ENCODE measurements at places on chromosomes 1 and 21. TPM values are rescaled to one million over a fixed set of nuclear protein-coding genes. Genes with fewer than 3 reads are reported as not detected.
A peak's percentile ranks its signal among the peaks of the same experiment; 100 is the strongest.

DNA sequence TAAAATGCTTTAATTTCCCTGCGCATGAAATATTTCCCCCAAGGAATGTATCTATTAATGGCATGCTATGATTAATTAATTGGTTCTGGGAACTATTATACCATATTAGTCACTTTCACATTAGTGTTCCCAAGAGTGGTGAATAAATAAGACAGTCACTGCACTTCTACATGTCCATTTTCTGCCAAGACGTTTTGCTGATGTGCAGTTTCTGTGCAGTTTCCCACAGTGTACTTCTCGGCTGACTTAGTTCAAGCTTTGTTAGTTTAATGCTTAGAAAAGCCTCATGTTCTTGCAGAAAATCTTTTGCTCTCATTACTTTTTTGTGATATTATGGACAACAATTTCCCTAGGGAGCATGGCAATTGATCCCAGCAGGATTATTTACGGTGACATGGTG, 1014.5 kb downstream of the BRINP3 start:
- no peak overlapping the region for H3K27ac ChIP-seq
- DNase-seq: no peak
- H3K4me1 ChIP-seq: no peaks in the 10 kb centered on the region
- no peaks in the 10 kb centered on the region for H3K36me3 ChIP-seq
- H3K27me3 ChIP-seq: no peaks in the 10 kb centered on the region
- no peak overlapping the region for H3K4me3 ChIP-seq

The TMEM200B gene
- polyA plus RNA-seq: 8.4 TPM

GRCh38 chr1:75503221-75503974, 107.5 kb downstream of the SLC44A5 start:
- H3K4me3 ChIP-seq: no peak overlapping the region
- H3K27me3 ChIP-seq: no peaks in the 10 kb centered on the region
- H3K4me1 ChIP-seq: no peaks in the 10 kb centered on the region
- H3K27ac ChIP-seq: no peak overlapping the region
- no peak for DNase-seq
- H3K36me3 ChIP-seq: no peaks in the 10 kb centered on the region

GRCh38 chr1:46594063-46594462, 10.0 kb downstream of the MKNK1 start:
- H3K4me1 ChIP-seq: no peaks in the 10 kb centered on the region
- H3K36me3 ChIP-seq: peaks cover 35% of the 10 kb centered on the region
- no peak overlapping the region for H3K27ac ChIP-seq
- no peaks in the 10 kb centered on the region for H3K27me3 ChIP-seq

The LRRC39 gene
- 5.4 TPM for polyA plus RNA-seq

DNA sequence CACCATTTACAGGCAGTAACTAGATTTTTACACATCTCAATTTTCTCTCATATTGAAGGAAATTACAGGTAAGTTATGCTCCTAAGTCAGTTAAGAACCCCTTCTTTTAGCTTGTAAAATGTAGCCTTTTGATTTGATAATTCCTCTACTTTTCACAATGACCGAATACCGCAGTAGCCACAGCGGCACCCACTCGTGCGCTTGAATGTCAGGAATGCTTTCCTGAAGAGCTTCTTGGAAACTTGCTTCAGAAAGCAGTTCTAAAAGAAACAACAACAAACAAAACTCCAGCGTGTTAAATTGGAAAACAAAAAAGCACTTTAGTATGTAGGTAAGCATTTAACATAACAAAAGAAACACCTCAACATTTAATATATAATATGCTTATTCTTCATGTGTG, 9.9 kb upstream of the DNTTIP2 start:
- no peak overlapping the region for H3K4me3 ChIP-seq
- H3K27ac ChIP-seq: no peak overlapping the region

DNA sequence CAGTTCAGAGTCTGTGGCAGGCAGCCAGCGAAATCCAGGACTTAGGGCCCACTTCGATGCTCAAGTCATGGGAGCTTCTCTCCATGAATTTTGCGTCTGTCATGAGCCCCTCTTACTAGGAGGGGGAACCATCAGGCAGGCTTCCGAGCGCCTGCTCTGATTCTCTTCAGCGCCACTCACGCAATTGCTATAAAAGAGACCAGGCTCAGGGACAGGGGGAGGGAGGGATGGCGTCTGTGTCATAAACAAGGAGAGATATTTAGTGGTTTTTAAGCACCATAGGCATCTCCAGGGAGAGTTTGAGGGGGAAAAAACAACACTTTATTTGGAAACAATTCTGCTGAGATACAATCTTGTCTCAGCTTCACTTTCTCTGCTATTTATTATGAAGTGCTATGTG, 60.6 kb downstream of the NAV1 start:
- DNase-seq: no peak
- H3K4me1 ChIP-seq: peaks cover 28% of the 10 kb centered on the region
- no peaks in the 10 kb centered on the region for H3K36me3 ChIP-seq
- H3K27me3 ChIP-seq: no peaks in the 10 kb centered on the region
- no peak overlapping the region for H3K4me3 ChIP-seq

GRCh38 chr1:54548389-54549044, 489 bp downstream of the ACOT11 start:
- no peaks in the 10 kb centered on the region for H3K27me3 ChIP-seq
- peak overlapping the region; percentile 74 for H3K27ac ChIP-seq
- H3K36me3 ChIP-seq: no peaks in the 10 kb centered on the region
- H3K4me3 ChIP-seq: peak overlapping the region; percentile 35
- peaks cover 33% of the 10 kb centered on the region for H3K4me1 ChIP-seq

DNA sequence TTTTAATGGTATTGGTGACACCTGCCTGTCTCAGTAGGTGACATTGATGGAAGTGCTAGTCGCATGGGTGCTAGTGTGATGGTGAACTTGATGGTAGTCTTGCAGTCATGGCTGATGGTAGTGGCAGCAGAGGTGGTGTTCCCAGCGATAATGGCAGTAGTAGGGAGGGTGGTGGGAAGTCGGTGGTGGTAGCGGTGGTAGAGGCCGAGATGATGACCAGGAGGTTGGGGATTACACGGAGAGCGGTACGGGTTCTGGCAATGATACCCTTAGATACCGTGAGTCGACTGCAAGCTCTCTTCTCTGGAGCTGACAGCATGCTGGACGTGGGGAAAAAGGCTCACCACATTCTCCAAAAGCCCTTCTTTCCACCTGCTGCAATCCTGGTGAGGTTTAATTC, 99.4 kb upstream of the SLC2A1 start:
- DNase-seq: no peak
- no peaks in the 10 kb centered on the region for H3K27me3 ChIP-seq
- H3K4me1 ChIP-seq: peaks cover 16% of the 10 kb centered on the region
- H3K27ac ChIP-seq: peak overlapping the region; percentile 69
- H3K4me3 ChIP-seq: no peak overlapping the region
